Upper lobe of left lung (tissue), 6 donors: ENCODE measurements at places on chromosomes 2 and 18.
A peak's percentile ranks its signal among the peaks of the same experiment; 100 is the strongest.

DNA sequence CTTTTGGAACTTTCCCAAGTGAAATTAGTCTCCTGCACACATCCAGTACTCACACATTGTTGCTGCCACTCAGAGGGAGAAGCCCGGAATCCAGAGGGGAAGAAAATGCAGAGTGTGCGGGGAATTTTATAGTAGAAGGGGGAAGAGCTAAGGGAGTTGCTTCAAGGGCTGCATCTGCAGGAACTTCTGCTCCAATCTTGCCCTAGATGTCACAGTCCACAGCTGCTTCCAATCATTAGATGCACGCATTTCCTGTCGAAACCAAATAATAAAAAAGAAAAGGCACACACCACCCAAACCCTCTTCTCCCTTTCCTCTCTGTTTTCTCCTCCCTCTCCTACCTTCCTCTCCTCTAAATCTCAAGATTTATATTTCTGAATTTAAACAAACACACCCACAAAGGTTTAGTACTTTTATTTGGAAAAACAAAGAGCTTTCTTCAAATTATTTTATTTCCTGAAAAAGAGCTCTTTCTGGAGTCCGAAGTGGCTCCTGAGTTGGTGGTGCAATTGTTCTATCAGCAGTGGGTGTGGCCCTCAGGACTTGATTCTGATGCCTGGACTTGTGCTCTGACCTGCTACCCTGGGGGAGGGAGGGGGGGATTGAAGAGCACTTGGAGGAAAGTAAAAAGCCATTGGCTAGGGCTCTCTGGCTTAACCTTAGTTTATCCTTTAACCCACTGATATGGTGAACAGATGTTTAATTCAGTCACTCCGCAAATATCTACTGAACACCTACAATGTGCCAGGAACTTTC lies 72.0 kb downstream of the KCNE4 start:
- DNase-seq, result no peak

- DNase-seq, result no peak
Observed at GRCh38 chr2:9473308-9473984, 905 bp upstream of the IAH1 start.

- no peak for DNase-seq
Observed at GRCh38 chr2:122414902-122415301, 659.5 kb downstream of the TSN start.

DNA sequence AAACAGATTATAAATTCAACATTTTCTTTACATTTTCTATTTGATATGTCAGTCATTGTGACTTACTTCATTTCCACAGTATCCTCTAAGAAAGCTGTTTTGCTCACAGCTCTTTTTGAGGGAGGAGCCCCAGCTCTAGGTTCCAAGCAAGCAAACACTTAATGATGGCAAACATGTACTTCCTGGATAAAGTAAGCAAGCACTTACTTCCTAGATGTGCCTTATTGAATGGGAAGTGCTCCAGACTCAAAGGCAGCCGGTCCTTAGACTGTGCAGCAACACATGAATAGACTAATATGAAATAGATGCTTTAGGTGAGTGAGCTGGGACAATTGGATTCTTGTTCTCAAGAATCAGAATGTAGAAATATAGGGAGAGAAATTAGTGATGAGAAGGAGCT lies 2149.8 kb upstream of the PIK3C3 start:
- no peak for DNase-seq

GRCh38 chr2:140416577-140416976 lies 1636.4 kb upstream of the NXPH2 start:
- DNase-seq, result no peak

GRCh38 chr18:59760619-59761600 lies 63.7 kb upstream of the CCBE1 start:
- no peak for DNase-seq

- DNase-seq, result no peak
Observed at GRCh38 chr2:238117199-238118154, 17.3 kb downstream of the ESPNL start.

DNA sequence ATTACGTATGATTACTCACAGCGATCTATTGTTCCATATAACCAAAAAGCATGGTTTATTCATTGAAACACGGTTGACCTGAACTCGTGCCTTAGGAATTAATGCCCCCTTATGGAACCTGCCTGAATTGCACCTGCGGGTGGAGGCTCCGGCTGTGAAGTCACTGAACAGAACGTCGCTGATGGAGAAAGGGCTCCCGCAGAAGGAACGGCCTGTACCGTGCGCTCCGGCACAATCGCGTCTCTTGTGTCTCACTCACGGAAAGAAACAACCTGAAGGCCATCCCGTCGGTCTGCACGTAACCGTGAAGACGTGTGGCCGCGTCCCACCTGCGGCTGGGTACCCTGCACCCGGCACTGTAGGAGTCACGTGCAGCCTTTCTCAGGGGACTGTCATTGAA lies 133.1 kb downstream of the NFATC1 start:
- peak; percentile 66 for DNase-seq

DNA sequence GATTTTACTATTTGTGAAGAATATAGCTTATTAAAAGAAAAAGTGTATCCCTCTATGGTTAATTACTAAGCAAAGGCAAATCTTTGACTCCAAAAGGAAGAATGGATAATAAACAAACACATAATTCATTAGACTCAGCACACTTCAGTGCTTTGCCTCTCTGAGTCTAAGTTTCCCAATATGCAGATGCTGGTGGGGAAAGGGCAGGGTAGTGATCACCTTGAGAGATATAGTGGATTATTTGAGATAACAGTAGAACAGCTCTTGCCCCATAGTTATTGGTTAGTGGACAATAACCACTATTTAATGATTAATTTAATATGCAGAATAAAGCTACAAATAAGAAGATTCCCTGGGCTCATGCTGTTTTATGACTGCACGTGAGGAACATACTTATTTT lies 98.2 kb upstream of the SLC8A1 start:
- no peak for DNase-seq

DNA sequence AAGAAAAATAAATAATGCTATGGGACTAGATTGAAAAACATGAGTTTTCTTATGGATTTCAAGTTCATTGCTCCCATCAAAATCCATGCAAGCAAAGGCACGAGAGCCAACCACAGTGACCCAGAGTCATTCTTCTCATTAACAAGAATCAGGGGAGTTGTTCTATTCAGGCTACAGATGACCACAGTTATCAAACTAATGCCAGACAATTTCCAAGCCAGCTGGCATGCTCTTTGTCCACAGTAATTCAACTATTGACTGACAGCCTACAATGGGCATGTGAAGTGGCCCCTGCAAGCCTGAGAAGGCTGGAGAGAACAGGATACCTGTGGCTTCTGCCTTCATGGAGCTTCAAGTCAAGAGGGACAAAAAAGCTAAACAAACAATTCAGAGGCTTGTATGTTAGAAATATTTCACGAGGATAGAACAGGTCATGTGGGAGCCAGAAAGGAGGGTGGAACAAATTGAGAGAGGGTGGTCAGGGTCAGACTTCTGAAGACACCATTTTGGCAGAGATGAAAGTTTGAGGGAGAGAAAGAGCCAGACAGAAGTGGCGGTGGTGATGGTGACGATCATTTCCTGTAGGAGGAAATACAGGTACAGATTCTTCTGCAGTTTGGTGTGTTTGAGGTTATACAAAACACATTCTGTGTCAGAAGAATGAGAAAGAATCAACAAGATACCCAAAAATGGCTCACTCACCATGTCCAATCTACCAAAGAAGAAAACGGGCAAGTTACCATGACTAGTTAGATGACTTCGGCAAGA lies 732.4 kb downstream of the RNF144A start:
- DNase-seq, result no peak

- no peak for DNase-seq
Observed at GRCh38 chr2:70558195-70558808, 4.7 kb upstream of the TGFA start.

DNA sequence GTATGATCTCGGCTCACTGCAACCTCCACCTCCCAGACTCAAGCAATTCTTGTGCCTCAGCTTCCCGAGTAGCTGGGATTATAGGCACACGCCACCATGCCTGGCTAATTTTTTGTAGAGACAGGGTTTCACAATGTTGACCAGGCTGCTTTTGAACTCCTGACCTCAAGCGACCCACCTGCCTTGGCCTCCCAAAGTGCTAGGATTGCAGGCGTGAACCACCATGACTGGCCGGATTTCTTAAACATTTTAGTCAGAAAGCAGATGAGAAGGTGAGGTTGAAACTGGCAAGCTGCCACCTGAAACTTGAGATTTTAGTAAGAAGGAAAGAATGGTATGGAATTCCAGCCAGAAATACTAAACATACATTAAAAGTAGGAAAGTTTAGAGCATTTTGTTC lies 31.9 kb downstream of the KLHL23 start:
- DNase-seq, result no peak

- DNase-seq, result no peak
Observed at GRCh38 chr2:144521686-144522085, 1.8 kb upstream of the ZEB2 start.

DNA sequence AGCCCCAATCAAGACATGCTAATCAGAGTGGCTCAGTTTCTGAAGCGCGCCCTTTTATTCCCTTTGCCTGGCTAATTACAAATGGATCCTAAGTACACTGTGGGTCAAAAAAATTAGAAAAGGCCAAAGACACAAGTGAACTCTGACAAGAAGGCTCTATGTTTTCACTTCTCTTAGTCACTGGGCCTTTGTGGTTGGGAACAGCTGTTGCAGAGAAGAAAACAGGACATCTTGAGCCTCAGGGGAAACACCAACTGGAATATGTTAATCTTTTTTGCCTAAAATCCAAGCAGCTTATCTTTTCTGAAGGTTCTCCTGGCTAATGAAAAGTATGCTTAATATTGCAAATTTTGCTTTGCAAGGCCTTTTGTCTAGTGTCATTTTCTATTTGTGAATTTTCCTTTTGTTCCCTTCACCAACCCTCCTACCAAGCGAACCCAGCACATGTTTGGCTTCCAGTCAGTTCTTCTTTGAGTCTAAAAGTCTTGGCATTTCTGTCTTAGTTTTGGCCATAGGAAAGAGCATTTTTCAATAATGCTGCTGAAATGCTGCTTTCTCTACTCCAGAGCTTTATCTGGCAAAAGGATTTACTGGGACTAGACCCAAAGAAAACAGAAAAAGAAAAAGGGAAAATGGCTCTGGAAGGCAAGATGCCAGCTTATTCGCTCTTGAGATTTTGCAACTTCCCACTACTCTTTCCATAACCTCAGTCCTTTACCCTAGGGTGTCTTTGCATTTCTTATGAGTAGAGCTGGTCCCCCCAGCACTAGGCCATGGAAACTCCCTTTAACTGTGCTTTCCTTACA lies 440.2 kb upstream of the ST6GAL2 start:
- no peak for DNase-seq

- DNase-seq, result peak; percentile 20
Observed at GRCh38 chr2:127576433-127577207, 41.1 kb downstream of the MYO7B start.

GRCh38 chr2:111037128-111037527 lies 83.6 kb upstream of the BCL2L11 start:
- no peak for DNase-seq

- DNase-seq, result no peak
Observed at GRCh38 chr2:176174824-176175708, 13.4 kb upstream of the HOXD1 start.

GRCh38 chr18:48324651-48325050 lies 84.5 kb downstream of the ZBTB7C start:
- no peak for DNase-seq

DNA sequence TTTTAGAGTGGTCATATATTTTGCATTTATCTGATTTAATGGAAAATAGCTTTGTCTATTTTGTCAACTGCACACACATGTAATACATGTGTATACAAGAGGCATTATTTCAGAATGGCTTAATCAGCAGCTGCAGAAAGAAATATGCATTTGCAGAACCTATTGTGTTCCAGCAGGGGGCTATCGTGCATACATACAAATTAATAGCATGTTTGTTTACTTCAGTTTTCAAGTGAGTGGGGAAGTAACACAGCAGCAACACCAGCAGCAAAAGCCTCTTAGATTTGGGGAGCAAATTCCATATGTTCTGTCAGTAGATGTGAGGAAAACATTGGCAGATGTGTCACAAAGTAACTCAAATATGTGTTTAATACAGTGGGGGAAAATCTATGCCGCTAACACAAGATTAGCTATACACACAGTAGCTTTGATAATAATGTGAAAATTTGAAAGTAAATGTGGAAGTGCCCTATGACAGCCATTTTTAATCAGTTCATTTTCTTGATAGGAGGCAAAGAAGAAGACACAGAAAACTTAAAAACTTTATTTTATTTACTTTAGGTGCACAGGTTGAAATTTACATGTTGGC lies 218.1 kb downstream of the WDR7 start:
- DNase-seq, result no peak

DNA sequence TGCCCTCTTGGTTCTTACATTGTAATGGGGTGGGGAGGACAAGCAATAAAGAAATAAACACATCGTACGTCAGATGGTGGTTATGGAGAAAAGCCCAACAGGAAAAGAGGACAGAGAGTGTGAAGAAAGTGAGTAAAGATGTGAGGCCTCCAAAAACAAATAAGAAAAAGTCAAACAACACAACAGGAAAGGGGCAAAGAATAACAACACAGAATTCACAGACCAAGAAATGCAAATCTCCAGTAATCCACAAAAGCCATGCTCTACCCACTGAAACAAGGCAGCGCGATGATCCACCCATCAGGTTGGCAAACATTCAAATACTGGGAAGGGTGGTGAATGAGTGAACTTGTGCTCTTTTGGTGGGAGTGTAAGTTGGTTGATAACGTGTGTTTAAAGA lies 16.7 kb upstream of the DUSP2 start:
- DNase-seq, result no peak

- DNase-seq, result no peak
Observed at GRCh38 chr2:105910497-105911238, 166.0 kb downstream of the NCK2 start.

DNA sequence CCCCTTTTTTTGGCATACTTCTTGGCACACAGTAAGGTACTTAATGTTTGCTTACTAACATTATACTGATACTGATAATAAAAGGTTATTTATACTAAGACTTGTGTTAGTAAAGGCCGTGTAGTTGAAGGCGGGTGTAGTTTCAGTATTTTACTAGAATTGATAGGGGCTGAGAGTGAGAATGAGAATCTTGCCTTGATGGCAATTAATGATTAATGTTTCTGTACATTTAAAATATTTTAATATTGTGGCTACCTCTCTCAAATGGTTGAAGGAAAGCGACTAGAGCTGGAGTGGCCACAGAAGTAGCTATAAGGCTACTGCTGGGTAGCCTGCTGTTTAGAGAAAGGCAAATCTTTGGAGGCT lies 29.3 kb downstream of the PELI1 start:
- no peak for DNase-seq

DNA sequence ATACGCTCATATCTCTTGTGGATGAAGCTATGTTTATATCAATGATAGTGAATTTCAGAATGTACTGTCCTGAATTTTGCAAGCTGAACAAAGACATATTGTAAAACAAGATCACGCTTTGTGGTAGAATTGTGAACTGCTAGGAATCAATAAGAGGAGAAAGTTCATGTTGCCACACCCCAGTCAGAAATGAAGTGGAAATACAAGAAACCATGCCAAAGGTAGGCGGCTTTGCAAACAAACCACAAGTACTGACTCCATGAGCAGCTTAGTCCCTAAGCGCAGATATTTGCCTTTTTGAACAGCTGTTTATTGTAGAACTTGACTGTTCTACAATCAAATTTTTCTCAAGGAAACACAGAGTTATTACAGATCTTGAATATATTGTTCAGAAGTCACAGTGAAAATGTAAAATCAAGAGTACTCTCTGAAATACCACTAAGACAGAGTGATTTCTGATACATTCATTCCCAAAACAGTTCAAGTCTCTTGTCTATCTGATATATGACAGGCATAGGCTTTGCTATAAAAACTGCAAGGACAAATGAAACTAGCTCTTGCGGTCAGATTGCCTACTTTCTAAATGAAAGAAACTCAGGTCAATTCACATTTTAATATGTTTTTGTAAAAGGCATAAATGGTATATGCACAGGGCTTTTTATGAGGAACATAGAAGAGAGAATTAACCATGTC lies 120.9 kb upstream of the CDH19 start:
- no peak for DNase-seq
